Nasal cavity respiratory epithelium epithelial cell of viscerocranial mucosa (primary cell): ENCODE measurements at places on chromosomes 2 and 18. TPM values are rescaled to one million over a fixed set of nuclear protein-coding genes. Genes with fewer than 3 reads are reported as not detected.

TMEM18 gene
- total RNA-seq: 14.1 and 15.0 TPM in 2 replicates

DSC2 gene
- 119 and 226 TPM in 2 replicates for total RNA-seq

CDH19 gene
- under 0.01 TPM in 1 of 2 replicates, not detected in the other for total RNA-seq

ATP8B1 gene
- 28.0 and 55.8 TPM in 2 replicates for total RNA-seq

CIB4 gene
- total RNA-seq: not detected in 2 replicates

LOXL3 gene
- 0.28 and 0.34 TPM in 2 replicates for total RNA-seq

AQP4 gene
- 0.14 TPM in 1 of 2 replicates, not detected in the other for total RNA-seq

CERKL gene
- total RNA-seq: 0.36 TPM in 1 of 2 replicates, not detected in the other

SULT1C4 gene
- total RNA-seq: not detected in 2 replicates

REG3A gene
- not detected in 2 replicates for total RNA-seq

EMILIN2 gene
- 0.14 and 0.68 TPM in 2 replicates for total RNA-seq

RFX8 gene
- not detected in 2 replicates for total RNA-seq
